Fibroblast of pulmonary artery (primary cell): ENCODE measurements at places on chromosomes 5 and 9.
A peak's percentile ranks its signal among the peaks of the same experiment; 100 is the strongest.

DNA sequence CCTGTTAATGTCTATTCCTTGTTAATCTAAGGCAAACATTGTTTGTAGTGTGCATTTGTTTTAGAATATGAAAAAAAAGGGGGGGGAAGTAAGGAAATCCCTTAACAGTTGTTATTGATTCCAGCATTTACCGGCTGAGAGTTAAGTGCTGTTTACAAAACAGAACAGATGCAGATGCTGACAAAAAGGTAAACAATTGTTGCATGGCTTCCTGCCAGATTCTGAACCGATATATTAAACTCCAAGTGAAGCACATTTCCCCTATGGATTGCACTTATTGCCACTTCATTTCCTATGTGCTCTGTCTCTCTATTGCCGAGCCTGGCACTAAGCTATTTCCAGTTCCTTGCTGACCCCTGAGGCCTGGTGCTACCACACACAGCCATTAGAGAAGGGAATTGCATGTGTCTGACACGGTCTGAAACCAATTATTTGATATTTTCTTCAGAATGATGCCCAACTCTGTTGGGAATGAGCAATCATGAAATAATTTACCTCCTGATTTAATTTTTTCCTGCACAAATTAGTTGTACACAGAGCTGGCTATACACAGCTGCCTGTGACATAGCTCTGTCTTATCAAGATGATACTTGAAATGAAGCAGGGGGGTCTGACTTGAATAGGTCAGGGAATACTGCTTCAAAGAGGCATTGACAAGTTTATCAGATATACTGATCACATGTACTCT is 109.8 kb downstream of the KIAA0825 start:
- no peak for DNase-seq

DNA sequence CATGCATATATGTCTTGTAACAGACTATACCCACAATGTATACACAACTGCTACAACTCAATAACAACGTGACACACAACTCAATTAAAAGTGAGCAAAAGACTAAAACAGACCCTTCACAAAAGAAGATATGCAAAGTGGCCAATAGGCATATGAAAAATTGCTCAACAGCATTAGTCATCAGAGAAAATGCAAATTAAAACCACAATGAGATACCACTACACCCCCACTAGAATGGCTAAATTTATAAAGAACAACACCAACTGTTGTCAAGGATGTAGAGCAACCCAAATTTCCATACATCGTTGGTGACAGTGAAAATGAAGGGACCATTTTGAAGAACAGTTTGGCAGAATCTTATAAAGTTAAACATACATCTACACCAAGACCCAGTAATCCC is 38.9 kb downstream of the GABRB2 start:
- no peak for DNase-seq

- DNase-seq = no peak
Observed at GRCh38 chr5:153748823-153749222, 258.4 kb downstream of the GRIA1 start.

GRCh38 chr5:170885809-170886208 is 24.0 kb downstream of the RANBP17 start:
- DNase-seq = peak; percentile 22

DNA sequence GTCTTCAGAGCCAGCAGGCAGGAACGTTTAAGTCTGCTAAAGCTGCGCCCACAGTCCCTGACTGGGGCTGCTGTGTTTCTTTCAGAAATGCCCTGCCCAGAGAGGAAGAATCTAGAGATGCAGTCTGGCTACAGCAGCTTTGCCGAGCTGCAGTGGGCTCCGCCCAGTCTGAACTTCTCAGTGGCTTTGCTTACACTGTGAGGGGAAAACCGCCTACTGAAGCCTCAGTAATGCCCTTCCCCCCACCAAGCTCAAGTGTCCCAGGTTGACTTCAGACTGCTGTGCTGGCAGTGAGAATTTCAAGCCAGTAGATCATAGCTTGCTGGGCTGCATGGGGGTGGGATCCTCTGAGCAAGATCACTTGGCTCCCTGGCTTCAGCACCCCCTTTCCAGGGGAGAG is 78.4 kb downstream of the SREK1 start:
- DNase-seq = no peak

GRCh38 chr5:26326153-26326759 is 712.1 kb downstream of the CDH9 start:
- DNase-seq = no peak

GRCh38 chr5:142966121-142966420 is 195.9 kb downstream of the ARHGAP26 start:
- no peak for DNase-seq

DNA sequence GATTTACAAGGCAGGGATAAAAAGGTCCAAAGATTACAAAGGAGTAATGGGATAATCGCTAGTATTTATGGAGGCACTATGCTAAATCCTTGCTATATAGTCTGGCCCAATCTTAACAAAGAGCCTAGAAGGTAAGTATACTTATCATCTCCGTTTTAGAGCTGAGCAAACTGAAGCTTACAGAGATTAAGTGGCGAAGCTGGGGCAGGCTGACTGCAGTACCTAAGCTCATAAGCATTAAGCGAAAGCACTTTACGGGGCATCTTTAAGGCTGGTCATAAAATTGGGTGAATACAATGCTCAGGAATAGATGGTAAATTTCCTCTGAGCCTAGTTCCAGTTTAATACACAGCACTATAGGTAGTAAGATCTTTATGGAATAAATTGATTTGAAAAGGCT is 30.0 kb upstream of the ZNF366 start:
- DNase-seq = no peak

GRCh38 chr5:20949636-20950035 is 961.6 kb upstream of the CDH18 start:
- DNase-seq = no peak

- DNase-seq = peak; percentile 75
Observed at GRCh38 chr9:130042885-130043653, at the start of gene FNBP1. Gene FNBP1 (minus strand): TSS chr9:130043189. CDS start chr9:130042975, 214 bp downstream.

DNA sequence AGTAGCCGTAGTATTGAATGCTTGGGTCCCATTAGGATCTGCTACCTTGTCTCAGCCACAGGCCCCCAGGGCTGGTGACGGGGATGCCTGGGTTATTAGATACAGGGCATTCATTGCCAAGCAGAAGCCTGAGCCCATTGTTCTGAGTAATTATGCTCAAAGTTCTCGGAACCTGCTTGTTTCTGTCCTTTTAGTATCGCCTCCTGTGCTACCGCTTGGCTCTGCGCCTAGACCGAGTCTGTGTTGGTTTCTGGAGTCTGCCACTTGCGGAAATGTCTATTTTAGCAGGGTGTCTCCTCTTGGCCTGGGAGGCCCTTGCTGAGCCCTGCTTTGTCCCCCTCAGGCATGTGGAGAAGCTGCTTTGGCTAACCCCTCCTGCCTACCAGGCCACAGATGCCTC is 506.1 kb downstream of the BNC2 start:
- DNase-seq = no peak

DNA sequence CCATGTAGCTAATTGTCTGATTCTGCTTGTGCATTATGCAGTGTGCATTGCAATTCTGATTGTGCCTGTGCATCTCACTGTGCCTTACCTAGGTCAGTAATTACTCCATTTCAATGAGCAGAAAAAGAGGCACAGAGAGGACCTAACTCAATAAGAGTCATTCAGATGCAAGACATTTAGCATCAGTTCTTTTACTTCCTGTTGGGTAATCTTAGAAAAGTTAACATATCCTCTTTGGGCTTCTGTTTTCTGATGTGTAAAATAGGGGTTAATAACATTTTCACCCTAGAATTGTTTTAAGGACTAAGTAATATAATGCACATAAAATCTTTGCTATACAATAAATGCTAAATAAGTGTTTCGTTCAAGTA is 7.0 kb upstream of the DCTN4 start:
- no peak for DNase-seq

- no peak for DNase-seq
Observed at GRCh38 chr5:29054694-29055093, 2016.3 kb upstream of the CDH9 start.

DNA sequence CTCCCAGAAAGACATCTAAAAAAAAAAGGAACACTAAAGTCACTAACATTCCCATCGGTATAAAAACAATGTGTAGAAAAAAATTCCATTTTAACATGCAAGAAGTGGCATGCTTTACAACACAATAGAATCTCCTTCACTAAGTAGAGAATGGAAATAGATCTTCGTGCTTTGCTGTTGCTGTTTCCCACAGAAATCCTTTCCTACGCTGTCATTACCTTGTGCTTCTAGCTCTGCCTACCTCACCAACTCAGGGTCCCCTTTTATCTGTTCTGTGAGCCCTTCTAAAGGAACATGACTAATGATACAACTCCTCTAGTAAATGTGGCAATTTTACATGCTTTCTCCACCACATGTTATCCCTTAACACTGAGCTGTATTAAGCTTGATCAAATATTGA is 202.9 kb downstream of the MCTP1 start:
- DNase-seq = peak; percentile 69

DNA sequence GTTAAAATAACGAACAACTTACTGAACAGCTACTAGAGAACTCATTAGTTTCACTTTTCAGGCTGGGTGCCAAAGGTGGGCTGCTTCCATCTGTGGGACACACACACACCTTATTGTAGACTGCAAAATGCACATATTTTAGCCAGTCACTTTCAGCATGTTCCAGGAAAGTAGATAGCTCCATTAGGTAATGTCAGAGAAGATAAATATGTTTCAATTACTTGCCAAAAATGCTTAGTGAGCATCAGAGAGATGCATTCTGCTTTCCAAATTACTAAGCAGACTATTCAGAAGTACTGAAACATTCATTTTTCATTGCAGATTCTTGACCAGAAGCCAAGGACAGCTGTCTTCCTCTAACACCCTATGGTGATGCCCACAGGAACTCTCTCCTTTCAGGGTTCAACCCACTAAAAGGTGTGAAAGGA is 56.2 kb upstream of the APC start:
- DNase-seq = no peak

- no peak for DNase-seq
Observed at GRCh38 chr9:128155736-128156500, 4.1 kb upstream of the BBLN start.

- no peak for DNase-seq
Observed at GRCh38 chr5:119313197-119313596, 42.6 kb upstream of the TNFAIP8 start.

GRCh38 chr9:122080986-122081385 is 12.1 kb downstream of the TTLL11 start:
- DNase-seq = no peak

DNA sequence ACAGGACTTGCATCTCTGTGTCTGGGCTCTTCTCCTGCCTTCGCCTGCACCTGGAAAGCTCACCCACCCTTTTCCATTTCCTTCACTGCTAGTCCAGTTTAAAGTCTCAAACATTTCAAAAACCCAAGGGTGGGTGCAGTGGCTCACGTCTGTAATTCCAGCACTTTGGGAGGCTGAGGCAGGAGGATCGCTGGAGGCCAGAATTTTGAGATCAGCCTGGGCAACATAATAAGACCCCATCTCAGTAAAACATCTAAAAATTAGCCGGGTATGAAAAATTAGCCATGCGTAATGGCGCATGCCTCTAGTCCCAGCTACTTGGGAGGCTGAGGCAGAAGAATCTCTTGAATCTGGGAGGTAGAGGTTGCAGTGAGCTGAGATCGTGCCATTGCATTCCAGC is 139.9 kb upstream of the RETREG1 start:
- no peak for DNase-seq

DNA sequence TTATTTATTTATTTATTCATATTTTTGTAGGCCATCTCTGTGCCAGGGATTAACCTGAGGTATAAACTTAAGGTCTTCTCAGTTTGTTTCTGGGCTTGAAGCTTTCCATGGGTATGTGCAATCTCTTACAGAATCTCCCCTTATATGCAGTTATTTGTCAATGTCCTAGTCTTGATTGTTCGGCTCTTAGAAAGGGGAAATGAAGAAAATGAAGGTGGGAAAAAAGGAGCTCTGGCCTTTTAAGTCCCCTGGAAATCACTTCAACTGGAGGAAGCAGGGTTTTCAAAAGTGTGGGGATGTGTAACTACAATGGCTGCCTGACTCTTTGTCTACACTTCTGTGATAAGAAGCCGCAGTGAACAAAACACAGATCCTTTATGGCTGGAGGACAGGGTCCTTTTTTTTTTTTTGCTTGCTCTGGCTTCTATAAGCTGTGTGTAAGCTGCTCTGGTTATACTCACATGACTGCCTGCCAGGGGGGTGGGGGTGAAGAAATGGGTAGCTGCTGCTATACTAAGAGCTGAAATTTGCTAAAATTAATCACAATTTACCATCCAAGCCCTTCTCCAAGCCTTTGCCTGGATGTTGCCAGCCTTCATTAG is 33.7 kb downstream of the CENPP start:
- DNase-seq = peak; percentile 37

- no peak for DNase-seq
Observed at GRCh38 chr9:87499424-87500017, 1.9 kb downstream of the DAPK1 start.

DNA sequence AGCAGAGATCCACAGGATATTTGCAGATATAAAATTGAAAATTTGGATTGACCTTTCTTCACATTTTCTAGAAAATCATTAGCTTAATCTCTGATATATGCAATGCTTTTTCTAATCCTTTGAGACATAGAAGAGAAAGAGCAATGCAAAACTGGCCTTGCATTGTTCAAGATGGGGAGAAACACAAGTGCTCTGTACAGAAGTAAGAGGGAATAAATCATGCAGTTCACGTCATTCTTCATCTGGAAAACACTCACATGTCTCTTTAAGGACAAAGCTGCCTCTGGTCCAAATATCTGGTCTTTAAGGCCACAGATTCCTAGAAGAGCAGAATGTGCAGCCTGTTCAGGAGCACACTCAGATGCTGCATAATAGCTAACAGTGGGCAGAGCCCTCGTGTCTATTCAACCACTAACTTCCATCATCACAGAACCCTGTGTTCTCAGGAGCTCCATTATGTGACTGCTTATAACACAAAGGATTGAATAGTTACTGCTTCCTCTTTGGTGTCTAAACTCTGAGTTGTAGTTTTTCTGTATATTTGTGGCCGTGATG is 277.5 kb downstream of the PLK2 start:
- DNase-seq = no peak

GRCh38 chr9:113219186-113219936 is 1.7 kb downstream of the FKBP15 start:
- no peak for DNase-seq

GRCh38 chr5:72438141-72438540 is 69.1 kb downstream of the ZNF366 start:
- DNase-seq = no peak

DNA sequence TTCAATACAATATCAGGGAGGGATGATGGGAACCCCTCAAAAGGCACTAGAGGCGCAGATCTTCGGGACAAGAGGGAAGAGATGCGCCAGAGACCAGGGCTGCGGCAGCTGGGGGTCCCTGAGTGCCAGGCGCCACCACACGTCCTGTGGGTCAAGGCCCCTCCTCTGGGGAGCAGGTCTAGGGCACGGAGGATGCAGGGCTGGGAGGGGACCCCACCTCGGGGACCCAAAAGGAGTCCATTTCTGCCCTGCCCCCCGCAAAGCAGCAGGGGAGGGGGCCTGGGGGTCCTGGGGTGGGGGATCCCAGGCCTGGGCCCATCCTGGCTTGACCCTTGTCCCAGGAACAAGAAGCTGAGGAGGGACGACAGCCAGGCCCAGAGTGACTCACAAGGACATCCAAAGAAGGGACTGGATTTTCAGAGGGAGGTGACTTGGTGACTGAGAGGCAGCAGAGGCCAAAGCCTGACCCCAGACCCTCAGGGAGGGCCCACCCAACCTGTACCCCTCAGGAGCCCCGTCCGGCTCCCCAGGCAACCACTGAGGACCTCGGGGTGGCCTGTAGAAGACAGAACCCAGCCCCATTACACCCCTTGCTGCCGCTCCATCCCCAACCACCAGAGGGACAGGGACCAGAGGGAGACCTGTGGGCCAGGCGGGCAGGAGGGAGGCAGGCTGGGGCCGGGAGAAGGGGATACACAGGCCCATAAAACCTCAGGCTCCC is 54.2 kb downstream of the LRSAM1 start:
- DNase-seq = peak; percentile 43

- DNase-seq = no peak
Observed at GRCh38 chr9:96031916-96032534, 156.5 kb downstream of the ERCC6L2 start.
